CD8-positive, alpha-beta memory T cell (primary cell): ENCODE measurements at places on chromosomes 7 and 10. TPM values are rescaled to one million over a fixed set of nuclear protein-coding genes. Genes with fewer than 3 reads are reported as not detected.

SEPTIN14 gene
- total RNA-seq: not detected

RPEL1 gene
- total RNA-seq: not detected

CYP17A1 gene
- total RNA-seq: not detected

CLCN1 gene
- 0.11 TPM for total RNA-seq

DNA sequence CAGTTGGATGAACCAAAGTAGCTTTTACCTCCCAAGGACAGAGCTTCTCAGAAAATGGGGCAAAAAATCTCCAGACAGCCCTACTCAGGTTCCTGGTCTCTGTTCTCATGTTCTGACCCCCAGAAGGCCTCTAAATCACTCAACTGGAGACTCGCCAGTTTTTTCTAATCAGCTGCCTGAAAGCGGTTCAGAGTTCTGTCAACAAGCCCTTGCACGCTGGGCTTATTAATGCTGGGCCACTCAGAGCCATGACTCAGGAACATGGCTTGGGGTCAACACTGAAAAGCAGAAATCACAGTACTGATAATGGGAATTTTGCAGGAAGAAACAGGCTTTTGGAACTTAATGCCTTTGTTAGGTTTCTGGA, 15.3 kb downstream of the ECHDC3 start:
- no peak for DNase-seq

DNA sequence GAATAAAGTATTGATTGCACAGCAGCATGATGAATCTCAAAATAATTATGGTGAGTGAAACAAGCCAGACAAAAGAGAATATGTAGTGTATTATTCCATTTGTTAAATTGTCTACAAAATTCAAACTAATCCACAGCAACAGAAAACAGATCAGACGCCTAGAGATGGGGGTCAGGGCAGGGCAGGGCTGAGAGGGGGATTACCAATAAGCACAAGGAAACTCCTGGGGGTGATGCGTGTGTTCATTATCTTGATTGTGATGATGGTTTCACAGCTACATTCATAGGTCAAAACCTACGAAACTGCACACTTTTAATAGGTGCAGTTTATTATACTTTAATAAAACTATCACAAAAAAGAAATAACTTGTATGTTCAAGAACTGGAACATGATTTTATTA, 132.7 kb upstream of the CDK6 start:
- DNase-seq: no peak

- no peak for DNase-seq
Measured at GRCh38 chr7:118183428-118183785, 557 bp upstream of the LSM8 start.

GRCh38 chr7:88355011-88355410, 48.3 kb upstream of the STEAP4 start:
- DNase-seq: no peak

- no peak for DNase-seq
Measured at GRCh38 chr10:82420001-82420400, 545.0 kb downstream of the NRG3 start.

- DNase-seq: no peak
Measured at GRCh38 chr10:26622891-26623290, 74.6 kb upstream of the PDSS1 start.

DNA sequence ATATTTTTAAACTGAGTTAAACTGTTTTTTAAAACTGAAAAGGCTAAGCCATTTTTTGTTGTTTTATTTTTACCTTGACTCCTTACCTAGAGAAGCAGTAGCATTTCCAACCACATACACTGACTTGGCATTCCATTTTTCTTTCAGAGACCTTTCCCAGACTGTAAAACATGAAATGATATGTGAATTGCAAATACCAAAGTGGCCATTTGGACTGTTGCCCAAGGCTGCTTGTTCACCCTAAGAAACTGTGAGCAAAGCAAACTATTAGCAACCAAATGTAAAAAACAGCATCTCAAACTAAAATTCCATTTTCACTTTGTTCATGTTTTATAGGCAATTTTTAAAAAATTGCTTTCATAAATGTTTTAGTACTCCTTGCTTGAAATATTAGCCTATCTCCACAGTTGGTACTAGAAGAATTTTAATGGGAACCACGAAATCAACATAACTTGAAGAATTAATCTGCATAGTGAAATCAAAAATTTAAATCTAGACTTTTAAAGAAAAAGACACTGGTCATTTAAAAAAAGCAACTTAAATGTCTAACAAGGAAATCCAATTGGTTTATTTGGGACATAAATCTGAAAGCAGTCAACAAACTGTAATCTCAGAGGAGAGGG, 10.8 kb downstream of the UROS start:
- no peak for DNase-seq

GRCh38 chr7:90194911-90195809, 16.4 kb upstream of the STEAP2 start:
- DNase-seq: no peak

- DNase-seq: no peak
Measured at GRCh38 chr7:102085218-102085772, 201.4 kb upstream of the SH2B2 start.

- no peak for DNase-seq
Measured at GRCh38 chr7:25930492-25931048, 221.4 kb upstream of the NFE2L3 start.
